T-helper 1 cell (primary cell): ENCODE measurements at places on chromosomes 11 and 22.

DNA sequence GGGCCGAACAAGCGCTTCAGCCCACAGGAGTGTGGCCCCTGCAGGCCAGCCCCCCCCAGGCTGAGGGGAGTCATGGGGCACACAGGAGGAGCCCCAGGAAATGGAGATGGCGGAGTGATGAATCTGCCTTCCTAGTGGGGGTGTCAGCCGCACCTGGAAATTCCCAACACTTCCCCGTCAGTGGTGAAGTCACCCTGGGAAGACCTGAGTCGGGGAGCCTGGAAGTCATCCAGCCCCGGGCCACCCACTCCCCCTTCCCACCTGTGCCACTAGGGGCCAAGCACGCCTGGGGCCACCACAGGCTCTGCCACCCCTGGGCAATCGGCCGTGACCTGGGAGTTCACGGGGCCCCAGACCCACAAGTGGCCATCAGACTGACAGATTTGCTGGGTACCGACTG is 12.6 kb downstream of the WNT7B start:
- DNase-seq: no peak

DNA sequence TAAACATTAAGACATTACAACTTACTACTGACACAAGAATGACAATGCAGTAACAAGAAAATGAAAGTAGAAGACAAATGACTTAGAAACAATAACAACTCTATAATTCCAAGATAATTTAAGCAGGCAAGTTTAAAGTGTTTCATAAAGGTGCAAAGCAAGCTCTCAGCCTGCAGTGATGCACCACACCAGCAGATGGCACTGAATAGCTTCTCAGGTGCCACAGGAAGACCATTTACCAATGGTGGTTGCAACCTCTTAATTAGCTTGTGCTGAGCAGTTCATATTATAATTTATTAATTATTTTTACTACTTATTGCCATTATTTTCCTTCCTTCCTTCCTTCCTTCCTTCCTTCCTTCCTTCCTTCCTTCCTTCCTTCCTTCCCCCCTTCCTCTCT is 60.6 kb downstream of the NXPE2 start:
- DNase-seq: no peak

DNA sequence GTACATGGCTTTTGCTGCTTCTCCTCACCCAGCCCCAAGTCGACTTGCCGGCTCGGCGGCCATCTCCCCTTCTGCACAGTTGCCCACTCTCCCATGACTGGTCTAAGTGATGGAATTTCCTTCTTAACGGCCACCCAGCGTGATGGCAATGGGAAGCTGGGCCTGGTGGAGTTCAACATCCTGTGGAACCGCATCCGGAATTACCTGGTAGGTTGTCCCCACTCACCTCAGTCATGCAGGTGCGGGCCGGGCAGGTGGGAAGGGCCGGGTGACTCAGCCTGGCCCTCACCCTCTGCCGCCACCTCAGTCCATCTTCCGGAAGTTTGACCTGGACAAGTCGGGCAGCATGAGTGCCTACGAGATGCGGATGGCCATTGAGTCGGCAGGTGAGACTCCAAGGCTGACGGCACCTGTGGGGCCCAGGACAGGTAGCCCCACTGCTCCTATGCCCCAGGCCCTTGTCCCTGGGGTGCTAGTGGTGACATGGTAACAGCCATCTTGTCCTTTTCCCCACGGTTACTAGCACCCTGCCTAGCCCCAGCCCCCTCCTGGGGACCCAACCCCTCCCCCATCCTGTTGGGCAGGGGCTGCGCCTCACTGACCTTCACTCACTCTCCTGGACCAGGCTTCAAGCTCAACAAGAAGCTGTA is 28.1 kb downstream of the CAPN1 start:
- DNase-seq: no peak

GRCh38 chr22:27791159-27791858 is 10.2 kb downstream of the MN1 start:
- no peak for DNase-seq

GRCh38 chr22:45425101-45425500 is 11.6 kb downstream of the RIBC2 start:
- no peak for DNase-seq

DNA sequence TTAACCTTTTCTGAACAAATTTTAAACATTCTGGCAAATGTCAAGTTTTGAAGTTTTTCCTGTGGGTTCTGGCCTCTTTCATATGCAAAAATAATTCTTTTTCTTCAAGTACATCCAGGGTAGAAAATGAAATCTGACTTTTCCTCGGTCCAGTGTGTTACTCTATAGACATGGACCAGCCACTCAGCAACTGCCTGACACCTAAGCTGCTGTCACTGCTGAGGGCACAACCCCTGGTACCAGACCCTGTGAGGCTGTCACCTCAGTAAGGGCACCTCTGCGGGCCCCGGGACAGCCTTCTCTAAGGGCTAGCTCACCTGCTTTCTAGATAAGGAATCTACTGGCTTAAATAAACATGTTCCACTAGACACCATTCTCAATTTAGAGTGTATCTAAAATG is 33.8 kb downstream of the PPIL2 start:
- no peak for DNase-seq

GRCh38 chr11:26712497-26712896 is 9.4 kb downstream of the SLC5A12 start:
- no peak for DNase-seq

- no peak for DNase-seq
Observed at GRCh38 chr22:46758867-46759290, 3.6 kb upstream of the TBC1D22A start.

GRCh38 chr11:6538945-6539344 is 41.9 kb downstream of the DNHD1 start:
- DNase-seq: no peak

DNA sequence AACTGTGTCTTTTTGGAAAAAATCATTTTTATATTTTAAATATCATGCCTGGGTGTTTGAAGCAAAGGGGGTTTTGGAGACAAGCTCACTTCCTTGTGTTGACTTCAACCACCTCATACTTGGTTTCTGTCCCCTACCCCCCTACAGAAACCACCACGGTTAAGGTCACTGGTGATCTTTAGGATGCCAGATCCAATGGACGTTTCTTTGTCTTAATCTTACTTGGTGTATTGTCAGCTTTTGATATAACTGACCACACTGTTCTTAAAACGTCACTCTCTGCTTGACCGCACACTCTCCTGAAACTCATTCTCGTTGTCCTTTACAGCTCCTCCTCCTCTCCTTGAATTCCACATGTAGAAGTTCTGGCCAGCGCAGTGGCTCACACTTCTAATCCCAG is 34.8 kb upstream of the SWAP70 start:
- DNase-seq: no peak

DNA sequence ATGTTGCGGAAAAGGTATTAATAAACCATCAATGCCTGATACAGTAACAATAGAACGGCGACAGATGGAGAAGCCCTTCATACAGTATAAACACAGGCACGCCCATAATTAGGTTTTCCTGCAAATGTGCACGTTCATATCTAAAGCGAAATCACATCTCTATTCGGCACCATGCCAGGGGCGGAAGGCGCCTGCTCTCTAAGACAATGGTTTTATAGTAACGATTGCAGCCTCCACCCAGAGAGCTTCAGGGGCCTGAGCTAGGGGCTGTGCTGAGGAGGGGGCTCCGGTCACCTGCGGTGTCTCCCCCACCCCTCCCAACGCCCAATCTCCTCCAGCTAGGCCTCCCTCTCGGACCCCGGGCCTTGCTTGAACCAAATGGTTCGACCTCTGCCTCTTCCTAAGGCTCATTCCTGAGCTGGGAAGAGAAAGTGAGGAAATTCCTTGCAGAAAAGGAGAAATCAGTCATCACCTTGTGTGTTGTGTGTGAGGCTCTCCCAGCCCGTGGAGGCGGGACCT is 9.6 kb downstream of the KRTAP5-5 start:
- no peak for DNase-seq

DNA sequence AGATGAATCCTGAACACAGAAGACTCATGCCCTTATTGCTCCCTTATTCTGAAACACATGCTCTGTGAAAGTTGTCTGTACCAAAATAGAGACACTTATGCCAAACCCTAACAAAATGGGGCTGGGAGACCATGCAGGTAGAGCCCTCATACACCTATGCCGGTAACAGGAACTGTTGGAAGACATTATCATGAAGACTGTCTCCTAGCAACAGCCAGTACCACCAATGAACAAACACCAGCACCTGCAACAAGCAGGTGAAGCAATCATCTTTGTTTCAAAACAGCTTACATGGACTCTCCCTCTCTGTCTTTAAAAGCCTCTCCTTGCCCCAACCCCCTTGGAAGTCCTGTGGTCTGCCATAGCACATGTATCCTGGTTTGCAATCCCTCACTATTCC is 17.2 kb downstream of the SLC5A4 start:
- DNase-seq: no peak

DNA sequence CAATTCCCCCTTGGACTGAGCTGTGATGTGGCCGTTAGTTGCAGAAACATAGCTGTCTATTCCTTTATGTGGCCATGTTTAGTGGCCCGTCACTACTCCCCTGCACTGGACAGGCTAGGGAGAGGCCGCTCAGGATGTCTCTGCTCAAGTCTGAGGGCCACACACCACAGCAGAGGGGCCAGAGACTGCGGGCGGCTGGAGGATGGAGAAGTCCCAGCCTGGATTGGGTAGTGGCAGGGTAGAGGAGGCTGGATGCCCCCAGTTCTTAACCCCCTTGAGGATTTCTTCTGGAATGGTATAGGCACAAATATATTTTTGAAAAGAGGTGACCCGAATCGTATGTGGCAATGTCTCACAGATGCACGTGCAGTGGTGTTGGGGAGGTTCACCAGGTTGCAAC is 116.4 kb upstream of the B3GAT1 start:
- DNase-seq: no peak

DNA sequence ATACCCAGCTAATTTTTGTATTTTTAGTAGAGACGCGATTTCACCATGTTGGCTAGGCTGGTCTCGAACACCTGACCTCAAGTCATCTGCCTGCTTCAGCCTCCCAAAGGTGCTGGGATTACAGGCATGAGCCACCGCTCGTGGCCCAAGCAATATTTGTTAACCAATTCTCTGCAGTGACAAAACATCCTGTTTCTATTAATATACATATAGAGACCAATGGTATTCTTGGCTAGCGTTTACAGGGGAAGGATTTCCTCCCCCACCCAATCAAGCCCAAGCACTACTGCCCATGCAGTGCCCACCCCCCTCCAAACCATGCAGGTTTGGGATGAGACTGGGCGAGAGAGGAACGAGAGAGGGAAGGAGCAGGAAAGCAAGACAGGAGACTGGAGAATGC is 53.1 kb downstream of the APOL3 start:
- no peak for DNase-seq

GRCh38 chr11:73314117-73314961 is 6.3 kb downstream of the ARHGEF17 start:
- DNase-seq: no peak

- DNase-seq: no peak
Observed at GRCh38 chr11:82004537-82005213, 729.0 kb downstream of the FAM181B start.

DNA sequence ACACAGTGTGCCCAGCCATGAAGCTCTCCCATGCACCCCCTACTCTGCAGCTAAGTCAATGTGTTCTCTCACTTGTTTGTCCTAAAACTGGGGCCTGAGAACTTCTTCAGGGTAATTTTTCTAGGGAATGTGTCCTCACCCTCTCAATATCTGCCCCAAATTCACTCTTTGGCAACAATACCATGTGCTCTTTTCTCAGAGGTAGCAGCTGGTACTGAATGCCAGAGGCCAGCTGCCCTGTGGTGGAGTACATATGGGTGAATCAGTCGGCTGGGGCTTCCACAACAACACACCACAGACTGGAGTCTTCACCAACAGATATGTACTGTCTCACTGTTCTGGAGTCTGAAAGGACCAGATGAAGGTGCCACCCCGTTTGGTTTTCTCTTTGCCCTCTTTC is 97.7 kb upstream of the TOP3B start:
- no peak for DNase-seq

DNA sequence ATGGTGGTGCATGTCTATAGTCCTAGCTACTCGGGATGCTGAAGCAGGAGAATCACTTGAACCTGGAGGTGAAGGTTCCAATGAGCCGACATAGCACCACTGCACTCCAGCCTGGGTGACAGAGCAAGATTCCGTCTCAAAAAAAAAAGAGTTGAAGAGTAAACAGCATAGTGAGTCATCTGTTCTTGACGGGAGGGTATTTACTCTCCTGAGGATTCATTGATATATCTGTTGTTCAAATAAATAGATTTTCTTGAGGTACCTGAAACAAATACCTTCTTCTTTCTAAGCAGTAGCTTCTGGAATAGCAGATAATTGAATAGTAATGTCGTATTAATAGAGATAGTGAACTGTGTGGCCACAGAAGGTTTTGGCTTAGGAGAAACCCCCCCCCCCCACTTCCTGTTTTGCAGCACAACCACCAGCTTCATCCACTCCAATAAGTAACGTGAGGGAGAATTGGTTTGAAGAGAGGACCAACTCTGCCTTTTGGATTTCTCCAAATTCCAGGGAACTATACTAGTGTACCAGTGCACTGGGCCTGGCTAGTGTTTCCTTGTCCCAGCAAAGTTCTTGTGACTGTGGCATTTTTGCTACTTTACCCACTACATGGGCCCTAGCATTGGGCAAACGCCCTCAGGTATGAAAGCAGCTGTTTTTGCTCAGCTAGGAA is 90.0 kb downstream of the PRMT3 start:
- no peak for DNase-seq

- no peak for DNase-seq
Observed at GRCh38 chr11:104893876-104894275, 4.4 kb downstream of the CASP12 start.

DNA sequence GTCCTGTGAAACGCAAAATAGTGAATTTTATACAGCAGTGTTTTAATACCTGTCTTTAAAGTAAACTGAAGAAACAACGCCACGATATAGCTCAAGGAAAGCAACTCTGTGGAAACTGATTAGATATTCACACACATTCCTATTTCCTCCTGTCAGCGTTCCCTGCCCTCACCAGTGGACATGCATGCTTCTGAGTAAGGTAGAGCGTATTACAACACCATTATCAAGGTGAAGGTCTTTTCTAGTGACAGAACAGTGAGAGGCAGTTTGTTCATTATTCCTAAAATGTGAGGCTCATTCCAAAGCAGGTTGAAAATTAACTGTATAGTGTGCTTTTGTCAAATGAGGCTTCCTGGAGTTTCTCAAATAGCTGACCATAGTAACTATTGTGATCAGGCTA is 153.1 kb downstream of the DDX10 start:
- no peak for DNase-seq

GRCh38 chr11:108897071-108897481 is 232.2 kb downstream of the DDX10 start:
- no peak for DNase-seq

GRCh38 chr22:44424867-44425693 is 73.0 kb downstream of the RTL6 start:
- DNase-seq: no peak

GRCh38 chr11:16261836-16262644 is 94.3 kb downstream of the SOX6 start:
- no peak for DNase-seq

- no peak for DNase-seq
Observed at GRCh38 chr11:45270946-45271716, 15.0 kb downstream of the SYT13 start.

DNA sequence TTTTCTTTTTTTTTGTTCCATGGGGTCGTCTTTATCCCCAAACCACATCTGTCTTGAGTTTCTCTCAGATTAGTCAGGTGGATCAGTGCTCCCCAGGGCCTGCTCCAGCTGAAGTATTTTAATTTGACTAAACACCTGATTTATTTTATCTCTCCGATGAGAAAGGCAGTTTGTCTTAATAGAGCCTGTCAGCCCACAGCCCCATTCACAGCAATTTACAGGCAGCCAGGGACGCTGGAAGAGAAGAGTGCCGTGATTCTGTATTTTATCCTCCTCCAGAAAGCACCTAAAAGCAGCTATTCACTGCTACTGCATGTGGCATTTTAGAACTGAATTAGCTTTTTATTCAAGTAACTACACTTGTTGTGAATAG is 164.5 kb downstream of the SOX6 start:
- no peak for DNase-seq
